ENCODE measurements at places on chromosomes 3 and 15.

- no peak for DNase-seq
Measured at GRCh38 chr3:117589454-117589853, 879.9 kb downstream of the TUSC7 start.

GRCh38 chr3:196232882-196233251 is 16.5 kb downstream of the SLC51A start:
- DNase-seq = no peak

DNA sequence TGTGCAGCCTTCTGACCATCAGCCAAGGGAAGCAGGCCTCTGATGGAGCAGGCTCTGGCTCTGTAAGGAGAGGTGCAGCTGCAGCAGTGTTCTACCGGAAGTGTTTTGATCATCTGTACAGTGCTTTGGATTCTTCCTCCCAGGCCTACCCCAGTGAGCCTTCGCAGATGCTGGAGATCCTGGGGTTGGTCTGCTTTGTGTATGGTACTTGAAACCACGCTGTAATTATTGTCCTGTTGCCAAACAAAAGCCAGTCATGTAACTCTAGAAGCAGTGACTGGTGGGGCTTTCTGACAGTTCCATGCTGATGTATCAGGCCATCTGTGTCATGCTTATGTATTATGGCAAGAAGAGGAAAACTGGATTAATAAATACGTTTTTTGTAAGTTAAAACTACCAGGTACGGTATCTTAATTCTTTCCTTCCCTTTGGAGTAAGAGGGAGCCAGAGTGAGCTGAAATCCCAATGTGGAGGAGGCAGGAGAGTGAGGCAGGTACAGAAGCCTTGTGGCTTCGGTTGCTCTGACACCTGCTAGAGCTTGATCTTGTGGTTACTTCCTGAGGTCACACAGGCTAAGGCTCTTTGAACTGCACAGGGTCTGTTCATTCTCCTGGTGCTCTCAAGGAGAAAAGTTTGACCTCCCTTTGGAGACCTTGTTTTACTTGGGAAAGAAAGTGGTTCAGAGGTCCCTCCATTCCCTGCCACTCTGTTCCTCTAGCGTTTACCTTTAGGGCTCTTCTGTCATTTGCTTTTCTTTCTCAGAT is 3.7 kb downstream of the TMEM42 start:
- no peak for DNase-seq

DNA sequence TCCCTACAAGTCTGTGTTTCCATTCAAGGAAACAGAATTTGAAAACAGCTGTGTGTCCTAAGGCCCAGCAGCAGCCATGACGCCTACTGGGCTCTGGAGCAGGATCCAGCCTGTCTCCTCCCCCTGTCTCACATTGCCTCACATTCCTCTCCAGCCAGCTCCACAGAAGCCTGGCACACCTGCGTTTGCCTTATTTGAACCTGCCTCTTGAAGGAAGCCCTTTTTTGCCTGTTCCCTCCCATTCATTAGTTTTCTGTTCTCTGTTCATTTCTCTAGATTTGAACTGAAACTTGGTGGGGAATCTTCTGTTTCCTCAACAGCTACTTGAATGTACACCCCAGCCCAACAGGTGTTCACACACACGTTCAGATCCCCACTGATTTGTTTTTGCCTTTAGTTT is 890.5 kb downstream of the TUSC7 start:
- no peak for DNase-seq

- no peak for DNase-seq
Measured at GRCh38 chr15:58454950-58455401, 23.2 kb downstream of the LIPC start.

GRCh38 chr3:101665357-101665756 is 11.6 kb downstream of the ZBTB11 start:
- no peak for DNase-seq
